NCI-H2081 treated with DMSO at 0.1 percent for 48 hours (cell line): ENCODE measurements at places on chromosomes 3 and 15.

GRCh38 chr15:95127356-95127755, 896.0 kb downstream of the MCTP2 start:
- DNase-seq, result no peak

DNA sequence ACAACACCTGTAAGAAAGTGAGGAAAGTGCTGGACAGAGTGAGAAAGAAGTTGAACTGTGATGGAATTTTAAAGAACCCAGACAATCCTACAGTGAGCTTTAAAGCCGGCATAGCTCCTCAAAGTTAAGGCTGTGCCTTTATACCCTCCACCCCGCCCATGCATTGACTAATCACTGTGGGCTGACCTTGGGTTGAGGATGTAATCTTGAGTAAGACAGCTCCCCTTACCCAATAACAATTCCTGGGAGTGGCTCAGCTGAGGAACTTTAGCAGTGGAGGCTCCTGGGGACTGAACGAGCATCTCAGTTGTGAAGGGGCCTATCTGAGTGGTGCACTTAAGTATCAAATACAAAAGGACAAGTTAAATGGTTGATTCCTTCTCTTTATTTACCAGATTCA, 35.7 kb upstream of the ZNF770 start:
- no peak for DNase-seq

- no peak for DNase-seq
These were observed 473.7 kb upstream of the ROBO2 start for GRCh38 chr3:76566211-76566534.

DNA sequence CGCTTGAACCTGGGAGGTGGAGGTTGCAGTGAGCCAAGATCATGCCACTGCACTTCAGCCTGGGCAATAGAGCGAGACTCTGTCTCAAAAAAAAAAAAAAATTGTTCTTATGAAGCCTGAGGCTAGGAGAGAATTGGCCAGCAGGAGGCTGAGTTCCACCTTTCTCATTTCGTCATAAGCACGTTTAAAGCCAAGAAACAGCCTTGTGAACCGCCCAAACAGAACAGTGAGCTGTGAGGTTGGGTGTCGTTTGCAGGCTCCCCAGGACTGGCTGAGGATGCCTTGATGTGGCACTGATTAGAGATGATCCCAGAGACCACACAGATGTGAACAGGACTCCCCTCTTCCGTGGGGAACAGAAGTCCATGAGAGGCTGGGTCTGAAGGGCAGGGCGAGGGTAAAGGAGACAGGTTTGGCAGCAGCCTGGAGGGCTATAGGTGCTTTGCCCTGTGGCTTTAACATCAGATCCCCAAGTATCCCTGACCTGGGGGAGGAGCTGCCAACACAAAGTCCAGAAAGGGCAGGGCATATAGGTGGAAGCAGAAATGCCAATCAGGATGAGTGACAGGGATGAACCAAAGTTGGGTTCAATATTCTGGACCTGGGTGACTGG, 52.9 kb downstream of the CLEC3B start:
- no peak for DNase-seq

DNA sequence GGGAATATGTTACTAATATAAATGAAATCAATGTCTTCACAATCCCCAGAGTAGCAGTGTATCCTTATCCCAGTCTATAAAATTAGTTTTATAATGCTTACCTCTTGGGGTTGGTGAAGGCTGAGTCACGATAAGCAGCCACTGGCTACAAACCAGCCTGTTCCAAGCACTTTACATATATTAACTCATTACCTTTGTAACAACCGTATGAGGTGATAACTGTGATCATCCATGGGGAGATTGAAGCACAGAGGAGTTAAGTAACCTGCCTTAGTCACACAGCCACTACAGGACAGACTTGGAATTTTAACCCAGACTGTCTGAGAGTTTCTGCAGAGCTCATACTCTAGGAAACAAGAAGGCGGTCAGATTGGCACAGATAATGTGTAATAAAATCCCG, 43.3 kb upstream of the MITF start:
- no peak for DNase-seq
